Anterior cingulate cortex (tissue), 58 donors: ENCODE measurements at places on chromosomes 2 and 18.

- DNase-seq = no peak
These were observed 56.9 kb upstream of the SPRED2 start for GRCh38 chr2:65489269-65489668.

GRCh38 chr2:44939106-44940048, 2.1 kb upstream of the SIX3 start:
- DNase-seq = no peak

DNA sequence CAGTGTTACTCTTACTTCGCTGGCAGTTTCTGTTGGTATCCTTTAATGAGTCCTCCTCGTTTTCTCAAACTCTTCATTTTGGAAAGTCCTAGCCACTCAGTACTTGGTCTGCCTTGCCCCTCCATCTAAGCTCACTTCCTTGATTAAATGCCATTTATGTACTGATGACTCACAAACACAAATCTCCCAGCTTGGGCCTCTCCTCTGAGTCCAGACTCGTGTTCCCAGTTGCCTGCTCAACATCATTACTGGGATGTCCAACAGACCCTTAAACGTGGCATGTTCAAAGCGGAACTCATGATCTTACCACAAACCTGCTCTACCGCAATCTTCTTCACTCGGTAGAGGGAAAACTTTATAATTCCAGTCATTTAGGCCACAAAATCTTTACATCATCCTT, 13.8 kb upstream of the CCDC68 start:
- no peak for DNase-seq

- DNase-seq = no peak
These were observed 59.7 kb downstream of the WDSUB1 start for GRCh38 chr2:159226608-159227385.

DNA sequence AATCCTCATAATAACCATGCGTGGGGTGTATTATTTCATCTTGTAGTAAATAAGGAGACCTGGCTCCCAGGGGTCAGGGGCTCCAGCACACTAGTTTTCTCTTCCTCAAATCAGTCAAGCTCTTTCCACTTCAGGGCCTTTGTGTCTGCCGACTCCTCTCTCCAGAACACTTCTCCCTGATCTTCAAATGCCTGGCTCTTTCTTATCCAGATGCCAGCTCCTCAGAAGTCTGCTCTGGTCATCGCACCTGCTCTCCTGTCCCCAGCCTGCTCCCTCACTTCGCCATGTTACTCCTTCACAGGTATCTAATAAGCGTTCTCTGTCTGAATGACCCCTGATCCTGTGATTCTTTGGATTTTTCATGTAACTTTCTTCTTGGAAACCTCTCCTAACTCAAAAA, 62.0 kb downstream of the GYPC start:
- no peak for DNase-seq

DNA sequence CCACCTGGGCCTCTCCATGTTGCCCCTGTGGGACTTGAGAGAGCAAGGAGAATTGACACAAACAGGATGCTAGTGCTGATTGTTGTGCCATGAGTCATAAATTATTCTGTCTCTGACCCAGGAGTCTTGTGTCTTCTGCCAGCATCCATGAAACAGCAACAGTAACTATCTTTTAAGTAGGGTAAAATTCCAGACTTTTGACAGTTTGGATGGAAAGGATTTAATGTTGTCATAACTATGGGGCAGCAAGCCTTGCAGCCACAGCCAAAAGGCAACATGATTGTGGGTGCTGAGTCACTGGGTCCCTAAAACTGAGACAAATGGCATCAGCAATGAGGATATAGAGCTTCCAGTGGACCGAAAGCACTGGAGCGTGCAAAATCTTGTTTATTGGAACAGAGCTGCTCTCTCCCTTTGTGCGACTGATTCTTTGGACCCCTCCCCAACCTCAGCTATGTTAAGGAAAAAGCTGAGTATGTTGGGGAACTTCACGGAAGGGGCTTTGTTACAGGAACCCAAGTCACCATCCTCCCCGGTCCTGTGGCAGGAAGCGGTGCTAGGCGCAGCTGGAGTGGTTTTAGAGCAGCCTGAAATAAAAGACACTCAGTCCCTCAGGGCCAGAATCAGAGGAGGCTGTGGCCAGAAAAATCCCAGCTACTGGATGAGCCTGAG, 9.6 kb upstream of the ITPRIPL1 start:
- DNase-seq = no peak

- DNase-seq = no peak
These were observed 477.5 kb upstream of the MEIS1 start for GRCh38 chr2:65957454-65957853.

- no peak for DNase-seq
These were observed 9.0 kb upstream of the EN1 start for GRCh38 chr2:118856330-118856977.
